ENCODE measurements at places on chromosomes 3 and 15.
A peak's percentile ranks its signal among the peaks of the same experiment; 100 is the strongest.

DNA sequence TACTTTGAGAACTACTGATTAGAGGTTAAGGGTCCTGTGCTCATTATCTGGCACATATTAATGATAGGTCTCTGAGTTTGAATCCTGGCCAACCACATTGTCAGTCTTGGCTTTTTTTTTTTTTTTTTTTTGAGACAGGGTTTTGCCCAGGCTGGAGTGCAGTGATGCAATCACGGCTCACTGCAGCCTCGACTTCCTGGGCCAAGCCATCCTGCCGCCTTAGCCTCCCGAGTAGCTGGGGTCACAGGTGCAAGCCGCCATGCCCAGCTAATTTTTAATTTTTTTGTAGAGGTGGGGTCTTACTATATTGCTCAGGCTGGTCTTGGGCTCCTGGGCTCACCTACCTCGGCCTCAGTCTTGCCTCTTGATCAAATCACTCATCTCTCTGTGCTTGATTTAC, 547 bp upstream of the PCCB start:
- no peak for DNase-seq

DNA sequence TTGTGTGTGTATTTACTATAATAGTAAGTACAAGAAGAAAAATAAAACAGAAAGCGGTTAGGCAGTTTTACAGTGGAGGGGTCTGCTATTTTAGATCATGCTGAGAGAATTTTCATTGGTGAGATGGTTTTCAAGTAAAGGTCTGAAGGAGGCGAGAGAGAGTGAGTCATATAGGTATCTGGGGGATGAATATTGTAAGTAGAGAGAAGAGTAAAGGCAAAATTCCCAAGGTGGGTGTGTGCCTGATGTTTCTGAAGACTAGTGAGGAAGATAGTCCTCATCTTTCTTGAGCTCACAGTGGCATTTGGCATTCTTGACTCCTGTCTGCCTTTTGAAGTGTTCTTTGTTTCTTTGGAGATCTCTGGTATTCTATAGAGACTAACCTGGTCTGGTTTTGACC, 38.6 kb downstream of the CRYBG3 start:
- DNase-seq: no peak

GRCh38 chr3:129644836-129645235, 38.4 kb upstream of the PLXND1 start:
- no peak for DNase-seq

DNA sequence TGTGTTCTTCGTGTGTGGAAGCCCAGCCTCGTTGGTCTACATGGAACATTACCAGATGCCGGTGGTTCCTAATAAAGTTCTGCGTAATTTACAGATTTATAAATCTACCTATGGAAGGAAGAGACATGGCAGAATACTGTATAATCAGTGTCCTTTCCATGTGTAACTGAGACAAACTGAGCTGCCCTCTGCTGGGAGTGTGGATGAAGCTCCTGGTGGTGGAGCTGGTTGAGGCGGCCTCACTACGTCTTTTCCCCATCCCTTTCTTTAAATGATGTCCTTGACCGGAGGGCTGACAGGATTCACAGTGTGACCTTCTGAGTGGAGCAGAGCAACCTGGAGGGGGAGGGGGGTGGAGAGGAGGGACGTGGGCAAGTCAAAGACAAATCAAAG, 267.0 kb upstream of the CHRM5 start:
- DNase-seq: peak; percentile 42

DNA sequence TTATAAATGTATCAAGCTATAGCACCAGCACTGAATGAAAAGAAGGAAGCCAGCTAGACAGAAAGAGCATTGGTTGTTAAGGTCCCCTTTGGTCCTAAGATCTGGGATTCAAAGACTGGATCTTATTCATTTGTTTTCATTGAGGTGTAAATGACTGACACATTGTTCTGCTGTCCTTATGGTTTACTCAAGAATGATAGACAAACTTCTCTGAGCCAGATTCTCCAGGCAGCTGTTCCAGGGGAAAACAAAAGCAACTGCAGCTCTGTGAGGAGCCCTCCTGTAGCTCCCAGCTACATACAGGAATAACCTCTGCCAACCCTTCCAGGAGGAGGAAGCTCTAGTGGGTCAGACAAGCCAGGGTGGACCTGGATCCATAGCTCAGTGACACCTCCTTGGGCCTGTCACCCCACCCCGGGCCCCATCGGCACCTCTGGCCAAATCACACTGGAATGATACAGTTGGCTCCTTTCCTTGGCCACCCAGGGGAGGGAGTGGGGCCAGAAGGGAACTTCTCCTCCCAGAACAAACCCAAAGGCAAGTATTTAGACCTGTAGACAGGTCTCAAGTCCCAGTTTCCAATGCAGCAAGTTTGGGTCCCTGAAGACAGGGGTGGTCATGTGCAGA, 57.8 kb downstream of the ZNF621 start:
- DNase-seq: no peak

GRCh38 chr15:39498629-39499028, 82.2 kb upstream of the THBS1 start:
- no peak for DNase-seq

- DNase-seq: no peak
Measured at GRCh38 chr3:195017151-195017550, 253.8 kb downstream of the XXYLT1 start.

DNA sequence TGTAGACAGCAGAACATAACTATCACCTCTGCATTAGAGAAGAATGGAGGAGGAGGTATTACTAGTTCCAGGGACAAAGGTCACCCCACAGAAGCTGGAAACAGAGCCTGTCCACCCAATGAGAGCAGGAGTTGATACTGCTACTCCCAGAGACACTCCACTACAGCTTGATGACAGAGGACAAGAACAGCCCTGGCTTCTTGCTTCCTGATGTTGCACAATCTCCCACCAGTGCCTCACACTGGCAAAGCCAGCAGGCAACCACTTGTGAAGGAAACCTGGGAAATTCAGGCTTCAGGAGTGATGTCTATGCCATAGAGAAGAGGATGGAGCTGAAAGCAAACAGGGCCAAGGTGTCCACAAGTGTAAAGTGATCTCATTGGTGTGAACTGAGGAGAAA, 78.0 kb upstream of the POU1F1 start:
- no peak for DNase-seq

DNA sequence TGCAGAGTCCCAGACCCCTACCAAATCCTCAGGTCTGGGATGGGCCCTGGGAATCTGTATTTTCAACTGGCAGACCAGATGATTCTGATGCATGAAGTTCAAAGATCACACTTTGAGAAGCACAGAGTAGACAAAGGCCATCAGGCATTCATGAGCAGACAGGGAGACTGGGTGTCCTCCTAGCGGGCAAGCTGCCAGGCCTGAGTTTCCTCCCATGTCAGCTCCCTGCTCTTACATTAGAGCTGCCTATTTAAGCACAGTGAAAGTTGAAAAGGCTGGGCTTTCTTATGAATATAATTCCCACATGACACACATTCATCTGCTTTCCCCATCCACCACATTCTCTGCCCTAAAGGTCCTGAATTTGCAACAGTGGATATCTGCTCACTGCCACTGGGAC, 14.0 kb downstream of the CAPN3 start:
- no peak for DNase-seq

GRCh38 chr3:26291840-26292239, 330.7 kb upstream of the LRRC3B start:
- no peak for DNase-seq

DNA sequence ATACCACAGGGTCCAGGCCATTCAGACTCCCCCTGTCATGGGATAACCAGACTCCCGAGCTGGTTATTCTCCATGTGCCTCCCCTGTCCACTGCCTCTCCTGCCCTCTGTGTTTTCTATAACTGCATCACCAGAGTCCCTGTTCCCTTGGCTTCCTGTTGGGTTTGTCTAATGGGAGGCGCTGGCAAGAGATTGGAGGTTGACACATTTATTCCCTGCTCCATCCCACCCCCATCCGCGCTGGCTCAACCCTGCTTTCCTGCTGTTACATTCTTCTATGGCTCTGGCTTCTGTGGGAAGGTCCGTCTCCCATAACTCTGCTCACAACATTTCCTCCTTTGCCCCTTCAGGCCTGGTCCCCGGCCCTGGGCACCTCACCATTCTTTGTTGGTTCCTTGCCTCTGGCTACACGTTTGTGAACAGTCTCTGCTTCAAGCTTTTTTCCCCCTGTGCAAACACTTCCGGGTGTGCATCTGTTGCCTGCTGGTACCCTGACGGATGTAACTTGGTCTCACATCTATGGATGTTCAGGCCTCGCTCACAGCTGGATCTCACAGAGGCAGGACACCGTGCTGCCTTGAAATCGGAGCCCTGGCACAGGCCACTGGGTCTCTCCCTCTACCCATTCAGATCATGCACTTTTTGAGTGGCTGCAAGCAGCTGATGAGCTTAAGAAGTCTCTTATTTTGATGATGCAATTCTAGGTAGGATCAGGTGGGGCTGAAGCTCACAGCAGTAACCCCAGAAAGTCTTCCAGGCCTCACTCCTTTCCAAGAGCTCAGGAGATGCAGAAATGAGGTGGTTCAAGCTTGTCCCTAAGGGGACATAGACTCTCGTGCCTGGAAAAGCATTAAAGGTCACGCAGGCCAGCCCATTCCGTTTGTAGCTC, 68.6 kb upstream of the ATP13A3 start:
- no peak for DNase-seq
